ENCODE measurements at places on chromosomes 12 and 14.
A peak's percentile ranks its signal among the peaks of the same experiment; 100 is the strongest.

- no peak for DNase-seq
Observed at GRCh38 chr12:132847363-132848356, 19.0 kb upstream of the GOLGA3 start.

- no peak for DNase-seq
Observed at GRCh38 chr14:75162631-75163030, 13.8 kb downstream of the TMED10 start.

DNA sequence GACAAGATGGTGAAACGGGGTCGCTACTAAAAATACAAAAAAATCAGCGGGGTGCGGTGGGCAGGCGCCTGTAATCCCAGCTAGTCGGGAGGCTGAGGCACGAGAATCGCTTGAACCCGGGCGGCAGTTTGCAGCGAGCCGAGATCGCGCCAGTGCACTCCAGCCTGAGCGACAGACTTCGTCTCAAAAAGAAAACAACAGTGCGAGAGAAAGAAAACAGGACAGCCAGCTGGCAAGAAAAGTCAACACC is 633 bp upstream of the RNU4-2 start:
- no peak for DNase-seq

GRCh38 chr12:97951239-97951638 is 488.6 kb downstream of the RMST start:
- DNase-seq: no peak

DNA sequence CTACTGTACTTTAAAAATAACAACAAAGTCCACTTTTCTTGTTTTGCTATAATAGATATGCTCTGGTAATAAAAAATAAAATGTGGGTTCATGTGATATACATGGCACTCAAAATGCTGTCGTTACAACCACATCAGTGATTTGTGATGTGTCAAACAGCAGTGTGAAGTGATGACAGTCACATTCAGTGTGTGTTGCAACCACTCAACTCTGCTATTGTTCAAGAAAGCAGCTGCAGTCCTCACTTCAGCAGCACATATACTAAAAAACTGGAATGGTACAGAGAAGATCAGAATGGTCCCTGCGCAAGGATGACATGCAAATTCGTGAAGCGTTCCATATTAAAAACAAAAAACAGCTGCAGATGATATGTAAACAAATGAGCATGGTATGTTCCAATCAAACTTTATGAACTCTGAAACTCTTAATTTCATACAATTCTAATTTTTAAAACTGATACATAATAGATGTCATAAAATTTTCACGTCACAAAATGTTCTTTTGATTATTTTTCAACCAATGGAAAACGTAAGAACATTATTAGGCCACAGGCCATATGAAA is 6.7 kb downstream of the TRMT5 start:
- DNase-seq: no peak

GRCh38 chr12:14514154-14514842 is 53.4 kb downstream of the PLBD1 start:
- peak; percentile 71 for DNase-seq

DNA sequence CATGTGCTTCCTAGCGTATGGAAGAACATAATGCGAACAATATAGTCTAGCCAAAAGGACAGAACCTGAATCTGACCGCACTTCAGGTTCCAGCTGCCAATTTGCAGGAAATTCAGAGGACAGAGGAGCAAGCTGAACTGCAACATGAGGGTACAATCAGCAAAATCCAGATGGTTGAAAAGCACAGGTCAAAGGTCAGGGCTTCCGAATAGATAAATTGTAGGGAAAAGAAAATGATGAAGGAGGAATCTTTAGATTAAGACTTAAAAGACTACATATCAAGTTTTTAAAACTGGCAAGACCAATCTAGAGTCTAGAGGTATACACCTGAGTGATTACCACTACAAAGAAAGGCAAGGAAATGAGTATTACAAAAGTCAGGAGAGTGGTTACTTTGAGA is 42.1 kb upstream of the SELPLG start:
- DNase-seq: no peak

- no peak for DNase-seq
Observed at GRCh38 chr14:95182379-95182778, 25.1 kb upstream of the DICER1 start.

DNA sequence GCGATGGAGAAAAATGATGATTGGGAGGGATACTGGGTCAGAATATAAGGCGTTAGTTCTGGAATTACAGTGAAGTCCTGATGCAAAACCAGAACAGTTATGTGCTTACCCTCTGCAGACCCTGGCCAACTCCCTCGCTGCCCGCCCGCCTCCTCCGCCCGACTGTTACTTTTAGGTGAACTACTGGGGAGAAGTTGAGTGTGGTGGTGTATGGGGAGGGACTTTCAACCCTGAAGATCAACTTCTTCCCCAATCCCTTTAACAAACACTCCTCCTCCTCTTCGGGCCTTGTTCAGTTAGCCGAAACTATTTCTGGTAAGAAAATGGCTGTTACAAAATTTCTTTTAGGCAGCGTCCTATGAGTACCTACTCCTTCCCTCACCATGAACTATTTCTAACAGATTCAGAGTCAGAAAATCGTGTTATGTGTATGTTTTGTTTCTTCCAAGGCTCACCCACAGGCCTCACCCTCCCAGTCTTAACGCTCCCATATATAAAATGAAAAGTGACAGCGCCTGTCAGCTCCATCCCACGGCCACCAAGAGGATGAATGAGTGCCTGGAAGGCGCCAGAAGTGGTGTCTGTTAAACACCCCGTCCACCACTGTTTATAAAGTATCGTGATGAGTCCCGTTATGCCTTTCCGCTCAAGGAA is 1.3 kb downstream of the FBXO33 start:
- DNase-seq: peak; percentile 48

DNA sequence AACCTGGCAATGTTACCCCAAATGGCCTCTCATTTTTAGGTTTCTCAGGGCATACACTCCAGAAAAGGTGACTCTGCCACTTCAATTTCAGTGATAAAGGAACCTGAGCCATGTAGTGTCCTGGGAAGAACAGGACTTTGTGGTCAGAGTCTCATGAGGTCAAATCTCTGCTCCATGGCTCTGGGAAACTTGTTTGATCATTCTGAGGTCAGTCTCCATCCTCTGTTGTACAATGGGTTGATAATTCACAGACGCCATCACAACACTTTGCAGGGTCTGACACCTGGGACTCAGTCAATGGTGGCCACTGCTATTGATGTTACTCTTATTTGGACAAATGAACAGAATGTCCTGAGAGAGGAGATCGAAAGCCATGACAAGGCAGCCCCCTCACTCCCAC is 31.1 kb upstream of the SMOC1 start:
- no peak for DNase-seq

- DNase-seq: no peak
Observed at GRCh38 chr14:64848239-64848638, 31.5 kb downstream of the SPTB start.

- DNase-seq: peak; percentile 10
Observed at GRCh38 chr12:29048787-29049186, 100.3 kb upstream of the FAR2 start.
